ENCODE measurements at places on chromosomes 4 and X. TPM values are rescaled to one million over a fixed set of nuclear protein-coding genes. Genes with fewer than 3 reads are reported as not detected.

GRCh38 chr4:147620315-147620714, 3.1 kb downstream of the TMEM184C start:
- DNase-seq = no peak

DNA sequence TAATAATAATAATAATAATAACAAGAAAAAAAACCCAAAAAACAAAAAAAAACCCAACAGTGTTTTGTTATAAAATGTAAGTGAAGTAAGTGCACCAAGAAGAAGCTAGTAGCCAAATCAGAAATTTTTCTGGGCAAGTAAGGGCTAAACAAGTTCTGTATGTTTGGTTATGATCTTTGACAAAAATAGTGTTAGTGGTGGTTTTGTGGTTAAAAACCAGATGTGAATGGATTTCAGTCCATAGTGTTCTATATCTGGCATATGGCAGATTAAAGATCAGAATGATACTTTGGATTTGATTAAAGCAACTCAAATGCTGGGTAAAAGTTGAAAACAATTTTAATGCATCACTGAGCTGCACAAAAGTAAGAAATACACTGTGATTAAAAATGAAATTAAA, 116.5 kb upstream of the NDST4 start:
- DNase-seq = no peak

DNA sequence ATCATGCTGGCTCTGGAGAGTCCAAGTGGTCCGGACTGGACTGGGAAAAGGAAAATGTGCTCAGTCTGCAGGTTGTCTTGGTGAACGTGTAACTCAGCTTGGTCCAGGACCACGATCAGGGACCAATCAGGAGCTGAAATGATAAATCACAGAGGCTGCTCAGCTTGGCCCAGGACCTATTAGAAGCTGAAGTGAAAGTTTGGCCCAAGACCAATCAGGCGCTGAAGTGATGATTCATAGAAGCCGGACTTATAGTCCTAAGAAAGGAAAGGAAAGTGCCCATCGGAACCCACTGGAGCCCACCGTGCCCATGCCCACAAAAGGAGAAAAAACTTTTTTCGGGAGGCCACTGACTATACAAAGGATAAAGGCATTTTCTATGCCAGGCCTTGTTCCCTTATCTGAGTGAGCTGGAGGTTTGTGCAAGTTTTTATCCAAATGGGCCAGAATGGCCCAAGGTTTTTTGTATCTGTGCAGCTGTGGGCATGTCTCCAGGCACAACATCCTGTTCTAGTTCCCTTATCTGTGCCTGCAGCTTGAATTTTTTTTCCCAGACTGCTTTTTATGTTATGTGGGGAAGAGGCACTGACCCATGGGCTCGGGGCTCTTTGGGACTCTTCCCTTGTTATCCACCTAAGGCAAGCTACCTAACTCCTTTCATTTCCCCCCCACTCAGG, 194.4 kb downstream of the FAM133A start:
- no peak for DNase-seq

GRCh38 chrX:40912166-40912565, 173.1 kb upstream of the USP9X start:
- DNase-seq = no peak

DNA sequence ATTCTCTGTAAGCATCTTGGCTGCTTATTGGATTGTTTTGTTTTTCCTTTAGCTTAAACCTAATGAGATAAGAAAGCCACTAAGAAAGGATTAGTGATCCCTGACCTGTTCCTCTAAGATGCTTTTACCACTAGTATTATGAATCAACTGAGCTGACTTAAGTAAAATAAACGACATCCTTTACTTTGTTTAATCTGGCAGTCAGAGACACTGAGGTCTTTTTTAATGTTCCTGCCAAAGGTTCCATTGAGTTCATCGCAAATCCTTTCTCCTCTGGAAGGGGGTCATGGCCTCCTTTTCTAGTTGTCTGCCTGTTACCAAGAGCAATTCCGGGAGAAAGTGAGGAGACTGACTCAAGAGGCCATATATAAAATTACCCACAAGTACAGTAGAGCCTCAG, 1038.3 kb upstream of the SLIT2 start:
- no peak for DNase-seq

DNA sequence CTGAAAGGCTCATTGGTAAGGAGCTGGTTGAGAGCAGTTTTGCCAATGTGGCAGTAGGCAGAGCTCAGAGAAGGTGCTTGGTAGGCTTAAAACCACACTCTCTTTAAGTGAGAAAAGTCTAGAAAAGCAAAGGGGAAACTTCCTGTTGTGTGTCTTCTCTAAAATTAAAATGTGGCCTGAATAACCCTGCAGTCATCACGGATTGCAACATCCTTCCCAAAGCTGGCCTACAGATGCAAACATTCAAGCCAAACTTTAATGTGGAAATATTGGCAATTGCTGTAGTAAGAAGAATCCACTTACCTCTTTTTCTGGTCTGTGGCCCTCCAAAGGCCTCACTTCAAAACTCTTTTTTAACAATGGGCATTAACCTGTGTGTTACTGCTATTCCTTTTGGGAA, 348.5 kb downstream of the OPHN1 start:
- no peak for DNase-seq

DNA sequence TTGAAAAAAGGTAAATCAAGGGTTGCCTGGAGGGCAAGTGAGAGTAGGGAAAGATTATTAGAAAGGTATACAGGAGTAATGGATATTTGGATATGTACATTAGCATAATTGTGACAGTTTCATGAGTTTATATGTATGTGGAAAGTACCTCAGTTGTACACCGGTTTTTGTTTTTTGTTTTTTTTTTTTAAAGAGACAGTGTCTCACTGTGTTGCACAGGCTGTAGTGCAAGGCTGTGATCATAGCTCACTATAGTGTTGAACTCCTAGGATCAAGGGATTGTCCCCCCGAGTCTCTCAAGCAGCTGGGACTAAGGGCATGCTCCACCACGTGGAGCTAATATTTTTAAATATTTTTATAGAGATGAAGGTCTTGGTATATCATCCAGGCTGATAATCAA, 15.3 kb upstream of the HPGD start:
- DNase-seq = no peak

DNA sequence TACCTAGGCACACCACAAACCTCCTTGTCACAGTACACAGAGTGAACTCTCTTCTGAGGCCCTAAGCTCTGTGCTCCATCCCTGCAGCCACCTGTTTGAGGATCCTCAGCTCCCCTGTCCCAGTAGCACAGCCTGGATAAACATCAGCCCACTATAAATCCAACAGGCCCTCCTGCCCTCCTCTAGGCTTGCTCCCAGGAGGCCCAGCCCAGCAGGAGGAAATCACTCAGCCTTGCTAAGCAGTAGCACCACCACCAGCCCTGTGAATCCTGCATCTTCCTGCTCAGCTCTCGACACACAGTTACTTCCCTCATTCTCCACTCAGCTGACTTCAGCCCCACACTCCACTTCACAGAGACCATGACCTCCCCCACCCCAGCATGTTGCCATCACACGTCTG, 273.9 kb downstream of the BCOR start:
- no peak for DNase-seq

GRCh38 chrX:154719132-154719675, 31.7 kb downstream of the GAB3 start:
- DNase-seq = no peak

DNA sequence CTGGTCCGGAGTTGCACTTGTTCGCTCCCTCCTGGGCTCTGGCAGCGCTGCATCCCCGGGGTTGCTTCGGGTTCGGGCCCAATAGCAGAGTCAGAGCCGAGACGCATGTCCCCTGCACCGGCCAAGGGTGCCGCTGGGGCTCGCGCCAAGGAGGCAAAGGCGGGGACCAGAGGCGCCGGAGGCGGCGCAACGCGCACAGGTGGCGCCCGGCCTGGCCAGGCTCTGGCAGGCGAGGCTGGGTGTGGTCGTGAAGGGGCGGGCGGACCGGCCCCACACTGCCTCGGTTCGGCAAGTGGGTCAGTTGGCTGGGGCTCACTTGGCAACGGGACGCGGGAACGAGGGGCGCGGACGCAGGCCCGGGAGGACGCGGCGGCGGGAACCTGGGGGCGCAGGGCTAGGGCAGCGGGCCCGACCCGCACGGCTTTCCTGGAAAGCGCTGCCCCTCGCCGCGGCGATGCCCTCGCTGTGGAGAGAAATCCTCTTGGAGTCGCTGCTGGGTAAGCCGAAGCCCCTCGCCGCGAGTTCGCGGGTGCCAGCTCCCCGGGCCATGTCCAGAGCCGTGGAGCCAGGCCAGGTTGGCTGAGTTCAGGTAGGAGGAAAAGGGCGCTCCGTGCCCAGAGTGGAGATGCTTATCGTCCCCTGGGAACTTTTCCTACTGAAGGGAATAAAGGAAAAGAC, at the start of gene CWH43:
Gene CWH43 (plus strand): TSS at position 300 of the 678 bp plus-strand sequence. CDS start 155 bp downstream, at position 455.
- DNase-seq = no peak

GRCh38 chrX:134670134-134670924, 12.1 kb upstream of the PLAC1 start:
- DNase-seq = no peak

GRCh38 chr4:86529436-86529835, 64.7 kb upstream of the PTPN13 start:
- DNase-seq = no peak

- no peak for DNase-seq
Observed at GRCh38 chr4:187232196-187232595, 508.5 kb upstream of the FAT1 start.

DNA sequence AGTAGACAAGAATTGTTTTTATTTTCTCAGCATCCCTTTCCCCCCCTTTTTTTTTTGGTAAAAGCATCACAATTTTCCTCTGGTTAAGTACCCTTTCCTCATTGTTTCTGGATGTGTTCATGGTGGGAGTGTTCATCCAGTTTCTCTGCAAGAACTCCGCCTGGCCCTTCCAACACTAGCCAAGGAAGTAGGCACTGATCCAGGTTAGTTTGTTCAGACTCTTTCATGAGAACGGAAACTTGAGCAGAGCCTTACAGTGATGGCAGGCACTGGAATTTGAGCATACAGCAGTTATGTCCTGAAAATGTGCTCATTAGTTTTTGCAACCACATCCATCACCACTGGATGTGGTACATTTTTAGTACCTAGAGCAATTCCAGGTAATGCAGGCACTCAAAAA, 336.1 kb upstream of the BOD1L1 start:
- DNase-seq = no peak

GRCh38 chr4:8703401-8703696, 110.8 kb downstream of the CPZ start:
- no peak for DNase-seq

Gene POU4F2
- not detected for total RNA-seq

Gene FGG
- total RNA-seq = 15.0 TPM

Gene GLRA2
- total RNA-seq = not detected

Gene CPE
- 39.6 TPM for total RNA-seq

Gene BTC
- 10.3 TPM for total RNA-seq

All from mucosa of gallbladder (tissue), 1 donor.